Nephron progenitor cell (in vitro differentiated cells): ENCODE measurements at places on chromosomes 2 and 18.

GRCh38 chr2:8115456-8115855, 566.4 kb upstream of the ID2 start:
- DNase-seq, result no peak

- DNase-seq, result no peak
Observed at GRCh38 chr18:13537022-13537780, 189.2 kb downstream of the FAM210A start.

- no peak for DNase-seq
Observed at GRCh38 chr2:108189316-108189715, 50.5 kb upstream of the SULT1C3 start.

- DNase-seq, result no peak
Observed at GRCh38 chr2:119672161-119672862, 6.7 kb upstream of the TMEM177 start.

DNA sequence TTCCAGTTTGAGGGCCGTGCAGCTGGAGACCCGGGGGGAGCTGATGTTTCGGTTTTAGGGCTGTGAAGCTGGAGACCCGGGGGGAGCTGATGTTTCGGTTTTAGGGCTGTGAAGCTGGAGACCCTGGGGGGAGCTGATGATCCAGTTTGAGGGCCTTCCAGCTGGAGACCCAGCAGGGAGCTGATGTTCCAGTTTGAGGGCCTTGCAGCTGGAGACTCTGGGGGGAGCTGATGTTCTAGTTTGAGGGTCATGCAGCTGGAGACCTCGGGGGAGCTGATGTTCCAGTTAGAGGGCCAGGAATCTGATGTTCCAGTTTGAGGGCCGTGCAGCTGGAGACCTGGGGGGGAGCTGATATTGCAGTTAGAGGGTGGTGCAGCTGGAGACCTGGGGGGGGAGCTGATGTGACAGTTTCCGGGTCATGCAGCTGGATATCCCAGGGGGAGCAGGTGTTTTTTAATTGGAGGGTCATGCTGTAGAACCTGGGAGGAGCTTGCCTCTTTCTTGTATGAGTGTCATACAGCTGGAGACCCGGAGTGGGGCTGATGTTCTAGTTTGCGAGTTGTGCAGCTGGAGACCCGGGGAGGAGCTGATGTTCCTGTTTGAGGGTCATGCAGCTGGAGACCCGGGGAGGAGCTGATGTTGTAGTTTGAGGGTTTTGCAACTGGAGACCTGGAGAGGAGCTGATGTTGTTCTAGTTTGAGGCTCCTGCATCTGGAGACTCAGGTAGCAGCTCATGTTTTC, 153.2 kb downstream of the RTP5 start:
- no peak for DNase-seq

GRCh38 chr2:231522418-231523180, 7.6 kb downstream of the NMUR1 start:
- no peak for DNase-seq

GRCh38 chr2:228446734-228447133, 265.2 kb upstream of the SPHKAP start:
- no peak for DNase-seq

GRCh38 chr2:210303498-210303897, 11.5 kb downstream of the MYL1 start:
- no peak for DNase-seq

GRCh38 chr2:207363761-207364290, 165.9 kb upstream of the CREB1 start:
- DNase-seq, result no peak

GRCh38 chr2:182901748-182902147, 35.3 kb upstream of the FRZB start:
- no peak for DNase-seq

- no peak for DNase-seq
Observed at GRCh38 chr2:231617059-231617926, 24.6 kb downstream of the TEX44 start.

GRCh38 chr18:22021701-22022100, 147.7 kb upstream of the GATA6 start:
- DNase-seq, result no peak

DNA sequence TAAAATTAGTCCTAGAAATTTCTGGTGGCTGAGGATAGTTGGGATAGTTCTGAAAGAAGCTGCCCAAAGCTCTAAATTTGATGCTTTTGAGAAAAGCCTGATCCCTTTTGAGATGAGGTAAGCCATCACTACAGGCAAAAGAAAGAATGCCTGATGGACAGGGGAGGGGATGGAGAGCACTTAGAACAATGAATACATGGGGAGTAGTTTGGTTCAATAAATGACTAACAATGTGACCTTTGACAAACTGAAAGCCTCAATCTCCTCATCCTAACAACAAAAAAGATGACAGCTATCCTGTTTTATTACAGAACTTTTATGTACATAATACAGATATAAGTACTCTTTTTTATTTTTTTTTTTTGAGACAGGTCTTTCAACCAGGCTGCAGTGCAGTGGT, 42.7 kb downstream of the GFPT1 start:
- DNase-seq, result no peak

- no peak for DNase-seq
Observed at GRCh38 chr2:229821316-229821715, 100.5 kb downstream of the TRIP12 start.

DNA sequence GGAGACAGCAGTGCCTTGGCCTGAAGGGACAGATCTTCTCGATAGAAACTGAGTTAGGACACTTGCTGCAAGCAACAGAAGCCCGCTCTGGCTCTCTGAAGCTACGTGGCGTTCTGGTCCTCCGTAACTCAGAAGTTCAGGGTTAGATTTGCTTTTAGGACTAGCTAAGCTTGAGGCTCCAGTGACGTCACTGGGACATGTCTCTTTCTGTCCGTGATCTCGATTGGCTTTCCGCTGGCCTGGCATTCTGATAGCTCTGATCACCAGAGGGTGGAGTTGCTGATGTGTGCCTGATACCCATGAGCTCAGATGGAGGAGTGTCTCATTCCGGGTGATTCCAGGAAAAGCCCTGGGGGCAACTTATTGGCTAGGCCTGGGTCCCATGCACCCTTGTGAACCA, 75.0 kb downstream of the GLI2 start:
- DNase-seq, result no peak
